ENCODE measurements at places on chromosomes 7 and 10.

GRCh38 chr7:2317556-2318293 lies 3.5 kb upstream of the SNX8 start:
- no peaks in the 10 kb centered on the region for H3K36me3 ChIP-seq
- H3K27ac ChIP-seq, result peak overlapping the region; percentile 2
- H3K4me1 ChIP-seq, result peaks cover 7% of the 10 kb centered on the region
- H3K4me3 ChIP-seq, result no peak overlapping the region
- H3K27me3 ChIP-seq, result no peaks in the 10 kb centered on the region

DNA sequence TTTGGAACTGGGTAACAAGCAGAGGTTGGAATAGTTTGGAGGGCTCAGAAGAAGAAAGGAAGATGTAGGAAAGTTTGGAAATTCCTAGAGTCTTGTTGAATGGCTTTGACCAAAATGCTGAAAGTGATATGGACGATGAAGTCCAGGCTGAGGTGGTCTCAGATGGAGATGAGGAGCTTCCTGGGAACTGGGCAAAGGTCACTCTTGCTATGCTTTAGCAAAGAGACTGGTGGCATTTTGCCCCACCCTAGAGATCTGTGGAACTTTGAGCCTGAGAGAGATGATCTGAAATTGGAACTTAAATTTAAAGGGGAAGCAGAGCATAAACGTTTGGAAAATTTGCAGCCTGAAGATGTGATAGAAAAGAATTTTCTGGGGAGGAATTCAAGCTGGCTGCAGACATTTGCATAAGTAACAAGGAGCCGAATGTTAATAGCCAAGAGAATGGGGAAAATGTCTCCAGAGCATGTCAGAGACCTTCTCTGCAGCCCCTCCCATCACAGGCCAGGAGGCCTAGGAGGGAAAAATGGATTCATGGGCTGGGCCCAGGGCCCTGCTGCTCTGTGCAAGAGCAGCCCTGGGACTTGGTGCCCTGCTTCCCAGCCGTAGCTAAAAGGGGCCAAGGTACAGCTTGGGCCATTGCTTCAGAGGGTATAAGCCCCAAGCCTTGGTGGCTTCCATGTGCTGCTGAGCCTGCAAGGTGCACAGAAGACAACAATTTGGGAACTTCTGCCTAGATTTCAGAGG lies 3.6 kb downstream of the PDSS1 start:
- peaks cover 38% of the 10 kb centered on the region for H3K4me1 ChIP-seq
- peaks cover 61% of the 10 kb centered on the region for H3K36me3 ChIP-seq

DNA sequence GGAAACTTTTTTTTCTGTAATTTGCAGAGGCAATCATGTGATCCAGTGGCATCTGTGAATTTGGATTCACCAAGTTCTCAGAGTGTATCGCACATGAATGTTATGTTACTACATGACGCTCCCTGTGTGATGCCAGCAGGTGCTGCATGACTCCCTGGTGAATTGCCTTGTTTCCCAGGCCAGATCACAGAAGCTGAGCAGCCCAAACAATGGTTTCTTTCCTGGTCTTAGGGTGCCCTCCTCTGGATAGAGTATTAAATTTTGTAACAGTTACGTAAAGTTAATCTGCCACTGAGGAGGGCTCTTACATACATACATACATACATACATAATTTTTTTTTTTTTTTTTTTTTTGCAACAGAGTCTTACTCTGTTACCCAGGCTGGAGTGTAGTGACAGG lies 3.6 kb downstream of the ZSCAN21 start:
- H3K27ac ChIP-seq, result no peak overlapping the region
- peaks cover 22% of the 10 kb centered on the region for H3K4me1 ChIP-seq
- H3K36me3 ChIP-seq, result peaks cover 2% of the 10 kb centered on the region
- H3K4me3 ChIP-seq, result no peak overlapping the region

GRCh38 chr7:159211540-159212182 lies 67.0 kb upstream of the VIPR2 start:
- DNase-seq, result no peak
- no peaks in the 10 kb centered on the region for H3K27me3 ChIP-seq
- no peak overlapping the region for H3K27ac ChIP-seq
- peaks cover 2% of the 10 kb centered on the region for H3K4me1 ChIP-seq
- no peaks in the 10 kb centered on the region for H3K36me3 ChIP-seq

DNA sequence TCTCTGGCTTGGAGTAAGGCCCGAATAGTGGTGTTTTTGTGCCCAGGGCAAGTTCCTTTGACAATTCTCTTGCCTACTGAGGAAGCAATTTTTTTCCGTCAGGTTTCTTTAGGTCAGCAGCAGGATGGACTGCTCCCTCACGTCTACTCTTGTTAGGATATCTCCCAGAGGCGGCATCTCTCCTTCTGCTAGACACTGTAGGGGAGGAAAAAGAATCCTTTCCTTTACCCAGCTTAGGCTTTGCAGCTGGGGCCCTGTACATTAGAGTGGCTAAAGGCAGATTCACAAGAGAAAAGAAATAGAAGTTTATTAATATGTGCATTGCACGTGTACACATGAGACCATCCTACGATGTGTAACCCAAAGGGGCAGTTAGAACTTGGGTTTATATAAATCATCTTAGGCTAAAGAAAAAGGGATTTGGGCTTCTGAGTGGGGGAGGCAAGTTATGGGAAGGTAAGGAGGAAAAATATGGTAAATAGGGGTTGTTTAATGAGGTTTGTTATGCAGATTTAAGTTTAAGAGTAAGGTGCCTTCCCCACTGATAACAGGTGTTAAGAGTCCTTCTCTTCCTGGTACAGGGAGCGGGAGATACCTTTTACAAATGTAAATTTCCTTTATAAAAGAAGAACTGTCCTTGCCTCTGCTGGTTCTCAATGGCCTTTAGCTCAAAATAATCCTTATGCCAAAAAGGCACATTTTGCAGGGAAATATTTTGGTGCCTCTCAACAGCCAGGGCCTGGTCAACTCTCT lies 156.4 kb downstream of the AOAH start:
- H3K27me3 ChIP-seq, result no peaks in the 10 kb centered on the region
- no peak for DNase-seq
- no peak overlapping the region for H3K4me3 ChIP-seq
- no peak overlapping the region for H3K27ac ChIP-seq

- no peaks in the 10 kb centered on the region for H3K27me3 ChIP-seq
- H3K27ac ChIP-seq, result no peak overlapping the region
- no peak for DNase-seq
- H3K4me1 ChIP-seq, result peaks cover 12% of the 10 kb centered on the region
Observed at GRCh38 chr7:107327986-107328569, 141.8 kb upstream of the GPR22 start.

- H3K36me3 ChIP-seq, result no peaks in the 10 kb centered on the region
- H3K27ac ChIP-seq, result no peak overlapping the region
- no peaks in the 10 kb centered on the region for H3K27me3 ChIP-seq
- no peak overlapping the region for H3K4me3 ChIP-seq
Observed at GRCh38 chr7:25617214-25617613, 388.9 kb upstream of the NPVF start.

- H3K27me3 ChIP-seq, result peaks cover 3% of the 10 kb centered on the region
- no peak overlapping the region for H3K27ac ChIP-seq
- H3K4me3 ChIP-seq, result no peak overlapping the region
- peaks cover 23% of the 10 kb centered on the region for H3K4me1 ChIP-seq
- no peak for DNase-seq
Observed at GRCh38 chr7:115229401-115230105, 307.7 kb downstream of the MDFIC start.

GRCh38 chr7:714251-714671 lies 12.2 kb upstream of the DNAAF5 start:
- H3K36me3 ChIP-seq, result peaks cover 17% of the 10 kb centered on the region
- DNase-seq, result no peak
- peaks cover 14% of the 10 kb centered on the region for H3K4me1 ChIP-seq
- H3K4me3 ChIP-seq, result no peak overlapping the region

GRCh38 chr7:134963036-134963435 lies 23.3 kb upstream of the AGBL3 start:
- no peaks in the 10 kb centered on the region for H3K27me3 ChIP-seq
- H3K36me3 ChIP-seq, result no peaks in the 10 kb centered on the region
- peaks cover 2% of the 10 kb centered on the region for H3K4me1 ChIP-seq

Measured in activated naive CD8-positive, alpha-beta T cell treated with anti-CD3 and anti-CD28 coated beads, Interleukin-2, amount 50 U/mL, for 24 hours (primary cell).